Hepatic stellate cell (primary cell): ENCODE measurements at places on chromosomes 5 and 9.

GRCh38 chr5:162990856-162991497, 446.4 kb upstream of the CCNG1 start:
- DNase-seq: no peak

DNA sequence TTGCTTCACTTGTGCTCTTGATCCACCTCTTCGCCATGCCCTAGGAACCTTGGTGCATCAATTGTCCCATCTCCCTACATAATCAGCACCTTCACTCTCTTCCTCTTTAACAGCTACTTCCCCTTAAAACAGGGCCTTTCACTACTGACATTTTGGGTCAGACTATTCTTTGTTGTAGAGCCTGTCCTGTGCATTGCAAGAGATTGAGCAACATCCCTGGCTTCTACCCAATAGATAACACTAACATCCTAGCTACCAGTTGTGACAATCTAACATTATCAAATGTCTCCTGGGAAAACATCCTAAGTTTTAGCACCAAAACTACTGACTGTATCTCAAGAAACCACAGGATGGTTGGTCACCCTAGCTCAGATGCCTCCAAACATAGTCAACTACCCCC, 854.3 kb upstream of the DMAC1 start:
- no peak for DNase-seq

GRCh38 chr9:117535434-117535833, 120.6 kb upstream of the ASTN2 start:
- no peak for DNase-seq

DNA sequence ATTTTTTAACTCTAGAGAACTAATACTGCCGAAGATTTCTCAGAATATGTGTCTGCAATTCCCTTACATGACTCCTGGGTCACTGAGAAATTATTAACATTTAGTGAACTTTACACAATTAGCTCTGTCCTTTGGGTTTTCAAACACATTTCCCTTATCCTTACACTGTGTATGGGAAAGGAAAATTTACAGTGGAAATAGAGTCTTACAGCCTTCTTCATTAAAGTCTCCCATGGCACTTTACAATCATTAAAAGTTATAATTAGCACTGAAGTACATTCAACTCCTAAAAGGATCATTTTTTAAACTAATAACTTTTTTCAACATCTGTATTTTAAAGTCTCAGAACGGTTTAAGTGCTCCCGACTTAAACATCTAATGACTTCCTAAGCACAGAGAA, 627.5 kb upstream of the TYRP1 start:
- no peak for DNase-seq

- no peak for DNase-seq
These were observed 193.1 kb upstream of the PTGER4 start for GRCh38 chr5:40486437-40487275.

DNA sequence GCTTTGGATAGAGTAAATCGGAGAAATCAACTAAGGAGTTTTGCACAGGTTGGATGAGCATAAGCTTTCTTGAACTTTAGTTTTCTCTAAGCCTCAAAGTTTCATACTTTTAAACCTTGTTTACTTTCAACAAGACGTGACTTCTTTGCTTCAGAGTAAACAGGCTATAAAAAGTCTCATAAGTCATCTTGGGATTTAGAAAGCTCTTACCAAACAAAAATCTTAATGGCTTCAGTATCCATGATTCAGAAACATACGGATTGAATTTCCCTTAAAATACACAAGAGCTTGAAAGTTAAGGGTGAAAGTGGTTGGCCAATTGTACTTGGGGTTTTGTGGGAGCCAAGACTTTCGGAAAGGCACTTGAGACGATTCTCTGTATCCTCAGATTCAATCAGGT, 270.9 kb upstream of the ANKH start:
- DNase-seq: no peak

- no peak for DNase-seq
These were observed 165.3 kb downstream of the KDM4C start for GRCh38 chr9:6923086-6923485.

GRCh38 chr5:156197042-156197635, 129.8 kb upstream of the SGCD start:
- DNase-seq: no peak

DNA sequence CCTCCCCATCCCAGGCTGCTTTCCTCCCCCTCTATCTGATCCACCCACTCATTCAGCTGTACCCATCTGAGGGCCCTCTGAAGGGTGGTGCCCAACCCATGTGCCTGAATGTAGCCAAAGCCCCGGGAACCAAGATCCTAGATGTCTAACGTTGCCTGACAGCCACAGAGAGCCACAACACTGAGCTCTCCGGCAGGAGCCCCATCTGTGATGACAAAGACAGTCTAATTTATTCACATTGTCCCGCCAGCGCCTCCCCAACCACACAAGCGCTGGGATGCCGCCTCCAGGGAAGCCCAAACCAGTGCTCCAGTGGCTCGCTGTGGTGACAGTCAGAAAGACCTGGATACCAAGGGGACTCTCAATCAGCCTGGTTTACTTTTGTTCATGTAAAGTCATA, 8.4 kb downstream of the IGFBPL1 start:
- DNase-seq: no peak

- peak; percentile 66 for DNase-seq
These were observed 149.5 kb downstream of the FANCC start for GRCh38 chr9:95167998-95168397.

DNA sequence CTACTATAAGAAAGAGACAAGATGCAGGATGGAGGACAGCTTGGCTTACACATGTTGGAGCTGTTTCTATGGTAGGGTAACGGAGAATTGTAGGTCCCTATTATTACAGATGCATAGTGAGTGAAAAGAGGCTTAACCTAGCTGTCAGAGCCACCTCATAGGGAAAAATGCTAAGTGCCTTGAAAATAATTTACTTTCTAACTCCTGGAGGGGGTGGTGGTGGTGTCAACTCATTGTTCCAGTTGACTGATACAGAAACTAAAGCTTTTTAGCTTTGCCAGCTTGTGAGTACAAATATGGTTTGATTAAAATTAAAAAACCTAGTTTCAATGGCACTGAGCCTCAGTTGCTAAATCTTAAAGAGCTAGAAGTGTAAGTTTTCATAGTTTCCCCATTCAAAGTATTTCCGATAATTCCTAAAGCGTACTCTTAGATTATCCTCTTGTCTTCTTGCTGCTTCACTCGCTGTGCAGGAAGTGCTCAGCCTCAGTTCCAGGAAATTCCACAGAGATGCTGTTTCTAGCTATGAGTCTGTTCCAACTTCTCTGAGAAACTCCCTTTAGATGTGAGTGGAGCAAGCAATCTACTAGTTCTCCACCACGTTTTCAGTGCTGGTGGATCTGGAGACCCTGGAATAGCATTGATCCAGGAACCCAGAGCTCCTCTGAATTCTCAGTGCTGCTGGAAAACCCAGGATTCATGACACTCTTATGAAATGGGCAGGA, 265.2 kb downstream of the DMAC1 start:
- no peak for DNase-seq

- DNase-seq: no peak
These were observed 236.3 kb upstream of the SEMA6A start for GRCh38 chr5:116810951-116811350.

- no peak for DNase-seq
These were observed 119.0 kb downstream of the TRIM32 start for GRCh38 chr9:116806075-116806474.

- no peak for DNase-seq
These were observed 366.9 kb downstream of the DEPDC1B start for GRCh38 chr5:60333005-60333571.

DNA sequence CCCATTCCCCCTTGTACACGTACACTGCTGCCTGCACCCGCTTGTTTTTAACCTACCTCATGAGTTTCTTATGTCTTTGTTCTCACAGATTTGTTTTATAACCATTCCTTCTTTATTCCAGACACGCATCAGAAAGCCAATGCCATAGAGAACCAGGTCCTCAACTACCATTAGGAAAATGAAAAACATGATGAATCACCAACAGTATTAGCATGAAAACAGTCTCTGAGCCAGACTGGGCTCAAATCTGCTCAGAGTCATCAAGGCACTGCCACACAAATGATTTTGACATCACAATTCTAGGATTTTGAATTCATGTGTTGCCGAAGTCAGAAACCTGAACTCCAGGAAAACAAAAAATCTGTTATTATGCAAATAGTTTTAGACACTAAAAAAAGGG, 394.1 kb upstream of the GRIA1 start:
- no peak for DNase-seq

DNA sequence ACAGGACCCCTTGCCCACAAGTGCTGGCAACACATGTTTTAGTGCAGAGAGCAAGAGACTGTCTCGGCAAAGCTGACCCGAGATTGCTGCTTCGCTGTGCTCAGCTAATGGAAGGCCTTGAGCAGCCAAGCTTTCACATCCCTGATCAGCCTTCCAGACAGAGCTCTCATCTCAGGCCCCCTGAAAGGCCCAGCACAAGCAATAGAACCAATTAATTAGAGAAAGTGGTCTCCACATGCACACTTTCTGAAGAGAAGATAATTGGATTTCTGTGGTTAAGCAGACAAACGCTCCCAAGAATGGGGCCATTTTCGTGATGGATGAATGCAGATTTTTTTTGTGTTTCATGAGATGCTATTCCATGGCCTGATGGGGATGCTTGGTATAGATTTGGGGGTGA, 174.9 kb downstream of the NSG2 start:
- DNase-seq: no peak

- DNase-seq: no peak
These were observed 1.2 kb downstream of the ST8SIA4 start for GRCh38 chr5:100901821-100902341.

GRCh38 chr5:123785162-123786071, 273.4 kb downstream of the CSNK1G3 start:
- peak; percentile 2 for DNase-seq

DNA sequence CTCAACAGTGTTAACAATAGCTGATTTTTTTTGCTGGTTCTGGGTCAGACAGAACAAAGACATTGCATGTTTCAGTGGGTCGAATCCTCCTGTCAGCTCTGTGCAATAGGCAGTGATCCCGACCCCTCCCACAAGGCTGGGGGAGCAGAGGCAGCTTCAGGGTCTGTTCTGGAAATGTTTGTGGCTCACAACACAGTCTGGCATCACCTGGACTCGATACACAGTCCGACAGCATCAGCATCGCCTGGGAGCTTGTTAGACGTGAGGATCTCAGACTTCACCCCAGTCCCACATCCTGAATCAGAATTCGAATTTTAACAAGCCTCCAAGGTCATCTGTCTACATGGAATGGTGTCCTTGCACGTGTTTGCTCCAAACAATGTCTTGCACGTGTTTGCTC, 384.7 kb downstream of the IRX2 start:
- no peak for DNase-seq

- no peak for DNase-seq
These were observed 169.8 kb downstream of the CAAP1 start for GRCh38 chr9:26722755-26723154.

DNA sequence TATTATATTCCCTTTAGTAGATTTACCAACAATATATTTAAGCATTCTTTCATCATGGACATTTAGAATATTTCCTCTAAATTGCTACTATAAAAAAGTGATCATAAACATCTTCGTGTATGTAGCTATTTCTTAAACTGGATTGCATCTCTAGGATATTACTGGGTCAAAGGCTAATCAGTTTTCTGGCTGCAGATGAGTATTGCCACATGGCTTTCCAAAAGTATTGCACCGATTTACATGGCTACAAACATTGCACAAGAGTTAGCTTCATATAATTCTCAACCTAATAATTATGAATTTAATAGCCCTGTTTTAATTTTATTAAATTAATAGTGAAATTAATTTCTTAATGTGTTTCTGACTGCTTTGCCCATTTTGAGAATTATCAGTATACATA, 183.4 kb downstream of the DMRT2 start:
- no peak for DNase-seq

- DNase-seq: no peak
These were observed 56.1 kb downstream of the TSTD2 start for GRCh38 chr9:97577051-97577450.

DNA sequence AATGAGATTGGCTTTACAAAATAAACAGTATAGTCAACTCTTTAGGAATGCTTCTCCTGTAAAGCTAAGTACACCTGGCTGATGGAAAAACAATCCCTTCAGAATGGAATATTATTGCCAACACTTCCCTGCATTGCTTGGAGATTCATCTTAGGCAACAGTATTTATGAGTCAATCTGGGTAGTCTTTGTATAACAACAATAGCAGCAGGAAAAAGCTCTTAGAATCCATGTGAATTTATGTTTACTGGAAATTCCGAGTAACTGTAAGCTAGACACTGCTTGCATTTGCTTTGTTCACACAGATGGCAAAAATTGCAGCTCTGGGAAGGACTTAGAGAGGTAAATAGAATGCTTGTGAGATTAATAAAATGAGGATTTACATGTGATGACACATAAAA, 101.7 kb upstream of the NTRK2 start:
- no peak for DNase-seq

DNA sequence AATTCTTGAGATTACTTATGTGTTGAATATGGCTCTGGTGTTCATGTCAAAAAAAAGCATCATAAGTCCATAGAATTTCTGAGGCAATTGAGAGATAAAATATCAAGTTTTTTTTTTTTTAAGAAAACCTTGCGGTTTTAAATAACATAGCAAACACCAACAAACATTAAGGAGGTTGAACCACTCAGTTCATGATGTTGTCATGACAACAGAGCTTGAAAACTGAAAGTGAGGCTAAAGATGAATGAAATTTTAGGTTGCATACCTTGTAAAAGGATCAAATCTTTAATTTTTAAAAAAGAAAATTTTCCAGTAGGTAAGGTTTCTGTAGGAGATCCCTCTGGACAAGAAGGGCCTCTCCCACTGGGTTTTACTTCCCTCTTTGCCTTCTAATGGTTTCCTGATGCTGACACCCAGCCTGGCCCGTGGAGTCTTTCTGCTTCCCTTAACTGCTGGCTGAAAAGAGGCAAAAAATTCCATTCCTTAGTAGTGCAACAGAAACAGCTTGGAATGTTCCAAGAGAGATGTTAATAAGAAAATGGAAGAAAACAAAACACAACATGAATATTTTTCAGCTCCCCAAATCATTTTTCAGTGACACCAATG, 60.0 kb upstream of the FER start:
- peak; percentile 34 for DNase-seq

DNA sequence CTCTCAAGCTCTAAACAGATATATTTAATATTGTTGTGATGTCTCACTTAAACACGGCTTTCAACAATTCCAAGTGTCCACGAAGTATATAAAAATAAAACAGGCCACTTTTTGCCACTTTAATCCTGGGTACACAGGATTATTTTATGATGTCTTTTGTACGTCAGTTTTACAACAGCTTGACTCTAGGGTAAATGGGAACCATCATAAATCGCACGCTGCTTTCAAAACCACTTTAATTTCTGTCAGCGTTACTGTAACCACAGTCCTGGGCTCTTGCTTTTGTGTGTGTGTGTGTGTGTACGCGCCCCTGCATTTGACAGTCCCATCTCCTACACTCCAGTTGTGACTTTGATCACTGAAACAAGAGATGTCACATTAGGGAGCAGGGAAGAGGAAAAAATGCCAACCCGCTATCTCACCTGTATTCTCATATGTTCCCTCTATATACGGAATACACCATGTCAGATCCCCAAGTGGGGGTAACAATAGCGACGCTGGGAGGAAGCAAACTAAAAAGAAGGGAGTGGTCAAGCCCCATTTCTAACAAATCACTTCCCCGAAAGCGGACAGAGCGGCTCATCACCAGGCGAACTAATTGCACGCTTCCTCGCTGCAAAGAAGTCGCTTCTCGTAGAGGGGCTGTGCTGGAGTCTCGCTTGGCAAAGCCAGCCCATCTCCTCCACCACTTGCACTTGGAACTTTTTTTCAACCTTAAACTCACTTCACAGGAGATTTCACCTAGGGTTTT, 1.2 kb downstream of the BNC2 start:
- DNase-seq: no peak
